Stimulated activated CD4-positive, alpha-beta T cell treated with anti-CD3 and anti-CD28 coated beads, TNF-alpha, amount 100 ng/mL, for 1 hour (primary cell): ENCODE measurements at places on chromosomes 2 and 18.

DNA sequence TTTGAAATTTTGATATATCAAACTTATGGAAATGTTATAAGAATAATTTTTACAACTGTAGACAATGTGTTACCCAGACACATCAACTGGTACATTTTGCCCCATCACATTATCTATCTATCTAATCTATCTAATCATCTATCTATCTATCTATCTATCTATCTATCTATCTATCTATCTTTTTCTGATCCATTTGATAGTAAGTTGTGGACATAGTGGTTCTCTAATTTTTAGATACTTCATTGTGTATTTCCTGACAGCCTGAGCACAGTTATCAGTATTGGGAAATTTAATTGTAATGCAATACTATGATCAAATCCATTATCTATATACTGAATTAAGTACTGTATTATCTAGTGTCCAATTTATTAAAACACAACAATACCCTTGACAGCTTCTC is 42.0 kb upstream of the TMEM18 start:
- no peak for DNase-seq

DNA sequence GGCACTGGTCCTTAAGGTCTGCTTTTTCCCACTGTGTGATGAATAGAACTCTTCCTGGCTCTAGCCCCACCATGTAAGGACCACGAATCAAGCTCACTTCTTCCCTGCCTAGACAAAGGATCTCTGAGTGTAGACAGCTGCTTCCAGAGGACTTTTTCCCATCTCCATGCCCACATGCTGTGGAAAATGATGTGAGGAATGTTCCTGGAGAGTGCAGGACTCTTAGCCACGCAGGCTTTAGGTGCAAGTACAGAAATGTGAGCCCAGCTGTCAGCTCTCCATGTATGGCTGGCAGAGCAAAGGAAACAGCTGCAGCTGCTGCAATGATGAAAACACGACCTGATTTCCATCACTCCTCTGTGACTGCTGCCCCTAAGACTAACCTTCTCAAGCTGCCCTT is 35.5 kb downstream of the NXPH2 start:
- DNase-seq = no peak

- no peak for DNase-seq
These were observed 98.2 kb upstream of the HNMT start for GRCh38 chr2:137865954-137866540.

DNA sequence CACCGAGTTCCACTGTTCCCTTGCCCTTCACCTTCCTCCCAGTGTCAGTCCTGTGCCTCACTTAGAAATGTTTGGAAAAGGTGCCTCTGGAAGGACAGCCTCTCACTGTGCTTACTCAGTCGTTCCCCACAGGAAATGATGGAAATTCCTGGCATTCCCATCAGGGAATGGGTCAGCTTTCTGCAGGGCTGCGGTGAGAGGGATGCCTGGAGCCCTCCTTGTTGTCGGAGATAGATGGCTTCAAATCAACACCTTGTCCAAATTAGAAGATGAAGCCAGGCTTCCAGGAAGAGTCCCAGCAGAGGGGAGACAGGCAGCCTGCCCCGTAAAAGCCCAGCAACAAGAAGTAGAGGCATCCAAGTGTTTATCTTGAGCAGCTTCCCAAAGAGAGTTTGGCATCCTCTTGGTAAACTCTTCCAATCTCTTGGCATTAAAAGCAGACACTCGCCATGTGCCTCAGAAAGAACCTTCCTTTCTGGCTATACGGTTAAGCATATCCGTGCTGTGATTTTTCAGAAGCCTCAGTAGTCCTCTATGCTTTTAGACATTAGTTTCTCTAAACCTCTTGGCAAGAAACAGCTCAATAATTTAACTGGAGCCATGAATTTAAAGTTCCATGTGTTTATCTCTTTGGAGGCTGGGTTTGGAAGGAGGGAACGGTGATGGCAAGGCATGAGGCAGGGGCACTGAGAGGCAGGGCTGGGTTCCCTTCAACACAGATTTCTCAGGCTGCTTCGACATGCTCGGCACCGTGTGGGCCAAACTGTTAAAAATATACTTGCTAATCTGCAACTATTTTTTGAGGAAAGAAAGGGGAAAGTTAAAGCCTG is 25.1 kb downstream of the COLEC12 start:
- DNase-seq = no peak
